Caco-2 (cell line): ENCODE measurements at places on chromosomes 1 and 21. TPM values are rescaled to one million over a fixed set of nuclear protein-coding genes. Genes with fewer than 3 reads are reported as not detected.

The LRRC71 gene
- not detected in 2 replicates for total RNA-seq

The FTCD gene
- total RNA-seq, result 3.5 and 4.5 TPM in 2 replicates

The CFHR1 gene
- not detected in 2 replicates for total RNA-seq

The PLA2G2D gene
- not detected in 2 replicates for total RNA-seq

The OLIG1 gene
- not detected in 2 replicates for total RNA-seq

DNA sequence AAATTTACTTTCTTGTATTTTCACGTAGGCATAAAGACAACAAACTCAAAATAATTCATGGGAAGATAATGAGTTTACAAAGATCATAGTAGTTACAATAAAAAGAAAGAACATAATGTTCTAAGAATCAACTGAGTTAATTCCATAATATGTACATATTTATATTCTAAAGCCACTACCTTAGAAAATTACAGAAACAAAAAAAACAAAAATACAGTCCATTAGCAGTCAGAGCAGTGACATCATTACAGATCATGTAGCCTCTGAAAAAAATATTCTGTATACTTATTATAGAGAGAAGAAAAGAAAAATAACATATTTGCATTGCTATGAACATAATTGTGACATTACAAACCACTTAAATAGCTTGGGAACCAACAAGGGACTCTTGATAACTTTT, 360.1 kb upstream of the RGS18 start:
- no peak overlapping the region for H3K4me3 ChIP-seq
- H3K4me1 ChIP-seq, result no peaks in the 10 kb centered on the region
- no peak overlapping the region for H3K27ac ChIP-seq
- H3K27me3 ChIP-seq, result no peaks in the 10 kb centered on the region

GRCh38 chr1:12516741-12517140, 101.3 kb downstream of the DHRS3 start:
- H3K4me3 ChIP-seq, result no peak overlapping the region
- H3K27me3 ChIP-seq, result no peaks in the 10 kb centered on the region
- DNase-seq, result no peak

GRCh38 chr1:200346700-200347099, 63.1 kb downstream of the ZNF281 start:
- no peak overlapping the region for H3K27ac ChIP-seq
- no peak for DNase-seq
- H3K4me1 ChIP-seq, result no peaks in the 10 kb centered on the region
- no peaks in the 10 kb centered on the region for H3K27me3 ChIP-seq
- no peaks in the 10 kb centered on the region for H3K36me3 ChIP-seq
- no peak overlapping the region for H3K4me3 ChIP-seq

- H3K27ac ChIP-seq, result no peak overlapping the region
- H3K4me1 ChIP-seq, result no peaks in the 10 kb centered on the region
- no peaks in the 10 kb centered on the region for H3K27me3 ChIP-seq
- H3K36me3 ChIP-seq, result no peaks in the 10 kb centered on the region
Measured at GRCh38 chr1:235697508-235697907, 47.9 kb upstream of the GNG4 start.
